ENCODE measurements at places on chromosomes 5 and 9.

- no peak for DNase-seq
These were observed 74.3 kb downstream of the EPB41L4B start for GRCh38 chr9:109246533-109246932.

DNA sequence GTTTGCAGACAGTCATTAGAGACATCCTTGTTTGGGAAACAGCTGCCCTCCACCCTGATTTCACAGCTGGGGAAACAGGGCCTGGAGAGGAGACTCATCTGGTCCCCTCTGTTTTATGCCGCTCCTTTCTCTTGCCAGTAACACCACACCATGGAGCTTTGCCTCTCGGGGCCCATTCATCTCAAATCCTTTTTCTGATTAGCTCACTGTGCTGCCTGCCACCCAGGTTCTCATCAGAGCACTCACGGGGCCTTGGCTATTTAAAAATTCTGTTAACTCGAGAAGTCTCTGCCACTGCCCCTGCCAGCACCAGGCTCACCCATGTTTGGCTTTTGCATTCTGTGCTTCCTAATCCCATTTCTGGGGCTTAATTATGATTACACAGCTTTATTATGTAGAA is 36.8 kb upstream of the C5orf58 start:
- no peak for DNase-seq

DNA sequence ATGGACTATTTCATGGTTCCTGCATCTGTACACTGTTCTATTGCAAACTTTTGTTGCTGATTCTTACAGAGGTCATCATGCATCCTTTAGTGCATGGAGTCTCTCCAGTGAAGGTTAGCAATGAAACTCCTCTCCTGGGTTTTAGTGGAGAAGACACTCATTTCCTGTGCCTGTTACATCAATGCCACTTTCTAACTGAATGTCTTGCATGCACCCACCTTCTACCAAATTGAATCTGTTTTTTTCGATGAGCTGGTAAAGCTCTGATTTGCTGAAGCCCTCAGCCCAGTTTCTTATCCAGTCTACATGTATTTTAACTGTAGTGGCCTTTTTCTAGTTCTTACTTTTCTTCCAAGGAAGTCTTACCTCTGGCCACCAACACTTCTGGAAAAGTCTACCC is 591.8 kb upstream of the ADAMTS16 start:
- DNase-seq = no peak

GRCh38 chr5:56607074-56607473 is 208.3 kb upstream of the MAP3K1 start:
- no peak for DNase-seq

- no peak for DNase-seq
These were observed 103.6 kb downstream of the GTF3C4 start for GRCh38 chr9:132773764-132774339.

DNA sequence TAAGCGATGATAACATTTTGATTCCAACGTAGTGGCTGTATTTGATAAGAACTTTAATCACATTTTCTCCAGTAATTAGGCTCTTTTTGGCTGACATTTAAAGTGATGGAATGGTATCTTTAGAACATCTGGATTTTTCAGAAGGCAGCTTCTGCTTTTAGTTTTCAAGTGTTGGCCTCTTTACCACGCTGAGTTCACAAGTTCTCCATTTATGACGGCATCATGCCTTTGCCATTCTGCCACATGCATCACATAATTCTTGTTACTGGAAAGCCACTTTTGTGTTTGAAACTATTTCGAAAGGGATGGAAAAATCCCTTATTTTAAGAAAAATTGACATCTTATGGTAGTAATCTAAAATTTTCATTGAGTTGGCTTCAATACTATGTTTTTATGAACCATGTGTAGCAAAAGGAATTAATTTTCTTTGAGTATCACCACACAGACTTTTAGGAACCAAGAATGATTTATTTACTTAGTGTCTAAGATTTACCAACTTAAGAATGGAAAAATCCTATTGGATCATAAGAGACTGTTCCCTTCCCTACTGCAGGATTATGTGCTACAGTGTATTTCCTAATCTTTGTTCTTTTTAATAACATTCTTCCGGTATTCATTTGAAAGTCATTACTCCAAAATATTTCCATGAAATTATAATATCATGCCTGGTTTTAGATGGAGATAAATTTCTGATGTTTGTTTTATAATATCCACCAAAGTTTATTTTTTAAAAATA is 344.2 kb downstream of the ADGRV1 start:
- DNase-seq = no peak

GRCh38 chr5:142794537-142794936 is 24.4 kb downstream of the ARHGAP26 start:
- no peak for DNase-seq

DNA sequence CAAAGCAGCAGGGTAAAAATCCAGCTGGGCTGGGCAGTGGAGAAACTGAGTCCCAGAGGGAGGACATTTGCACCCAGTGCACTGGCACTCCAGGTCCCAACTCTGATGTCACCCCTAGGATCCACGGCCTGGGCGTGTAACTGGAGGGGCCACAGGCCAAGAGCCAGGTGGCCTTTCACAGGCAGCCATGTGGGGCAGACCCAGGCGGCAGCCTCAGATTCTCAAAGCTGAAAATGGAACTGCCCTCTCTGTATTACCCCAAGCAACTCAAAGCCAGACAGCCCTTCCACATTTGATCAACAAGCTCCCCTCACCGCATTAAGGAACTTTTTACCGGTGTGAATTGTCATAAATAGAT is 46.7 kb downstream of the RASGEF1C start:
- no peak for DNase-seq

DNA sequence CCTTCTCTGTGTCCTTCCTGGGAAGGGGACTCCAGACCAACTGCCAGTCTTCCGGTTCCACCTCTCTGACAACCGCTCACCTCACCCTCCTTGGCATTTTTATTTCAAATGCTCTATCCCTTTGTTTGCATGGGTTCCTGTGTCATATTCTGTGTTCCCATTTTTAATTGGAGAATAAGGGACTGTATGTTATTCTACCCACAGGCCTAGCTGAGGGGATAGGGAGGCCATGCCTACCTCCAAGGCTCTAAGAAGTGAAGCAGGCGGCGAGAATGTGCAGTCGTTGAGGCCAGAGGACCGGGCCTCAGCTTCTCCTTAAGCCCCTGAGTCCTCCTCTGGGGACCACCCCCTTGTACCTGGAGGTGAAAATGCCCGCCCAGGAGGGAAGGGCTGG is 936 bp upstream of the WDR5 start:
- DNase-seq = no peak

- peak; percentile 6 for DNase-seq
These were observed 8.7 kb upstream of the SPOUT1 start for GRCh38 chr9:128838338-128838737.

DNA sequence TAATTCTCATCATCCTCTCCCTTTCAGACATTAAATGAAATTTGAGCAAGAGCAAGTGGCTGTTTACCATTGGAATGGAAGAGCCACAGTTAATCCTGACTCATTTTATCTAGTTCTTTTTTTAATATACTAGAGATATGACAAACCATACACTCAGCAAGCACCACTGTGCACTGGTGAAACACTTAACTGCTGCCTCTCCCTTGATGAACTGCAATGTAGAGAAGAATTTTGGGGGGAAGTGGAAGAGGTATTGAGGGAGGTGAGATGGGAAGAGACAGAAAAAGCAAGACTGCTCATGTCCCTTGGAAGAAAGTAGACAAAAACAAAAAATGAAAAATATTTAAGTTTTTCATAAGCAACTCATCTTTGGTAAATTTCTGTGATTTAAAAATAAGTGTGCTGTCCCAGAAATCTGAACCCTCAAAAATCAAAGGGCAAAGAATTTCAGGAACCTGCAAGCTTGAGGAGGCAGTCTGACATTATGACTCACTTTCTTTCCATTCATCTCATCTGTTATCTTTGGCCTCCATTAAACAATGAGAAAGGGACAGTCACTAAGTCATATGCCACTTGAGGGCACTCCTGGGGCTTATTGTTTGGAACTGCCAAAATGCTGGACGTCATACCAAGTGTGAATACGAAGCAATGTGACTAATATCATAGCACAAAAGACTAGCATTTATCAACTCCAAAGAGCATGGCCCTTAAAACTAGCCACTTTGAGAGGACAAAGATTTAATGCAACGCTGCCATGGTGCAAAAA is 566.8 kb upstream of the DMAC1 start:
- no peak for DNase-seq

GRCh38 chr5:115490596-115490995 is 54.0 kb downstream of the FEM1C start:
- DNase-seq = no peak

- DNase-seq = no peak
These were observed 45.1 kb upstream of the SUB1 start for GRCh38 chr5:32539981-32540845.

DNA sequence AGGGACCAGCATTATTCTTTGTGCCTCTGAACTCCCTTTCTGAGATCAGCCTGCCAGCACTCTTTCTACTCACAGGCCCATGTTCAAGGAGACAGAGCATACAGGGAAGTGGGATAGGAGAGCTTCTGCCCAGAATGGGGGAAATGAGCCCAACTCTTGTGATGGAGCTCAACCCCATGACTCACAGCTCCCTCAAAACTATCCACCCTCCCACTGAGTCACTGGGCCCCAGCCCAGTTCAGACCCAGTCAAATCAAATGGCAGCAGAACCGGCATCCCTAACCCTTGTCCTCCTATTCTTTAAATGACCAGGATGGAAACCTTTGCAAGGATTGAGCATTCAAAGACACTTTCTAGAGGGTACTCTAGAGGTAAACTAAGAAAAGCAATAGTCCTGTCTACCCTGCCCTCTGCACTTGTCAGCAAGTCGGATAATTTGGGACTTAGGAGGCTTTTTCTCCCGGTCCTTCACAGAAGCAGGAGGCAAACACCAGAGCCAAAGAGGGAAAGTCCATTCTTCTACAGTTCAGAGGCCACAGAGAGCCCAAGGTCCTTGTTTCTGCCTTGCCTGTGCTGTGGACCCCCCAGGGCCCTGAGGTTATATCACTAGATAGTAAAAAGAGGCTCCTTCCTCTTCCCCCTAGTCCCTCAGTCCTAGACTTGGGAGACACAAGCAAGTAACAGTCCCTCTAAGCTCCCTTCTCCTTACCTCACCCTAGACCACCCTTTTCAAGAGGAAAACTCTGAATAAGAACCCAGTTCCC is 3.2 kb downstream of the ATOSB start:
- DNase-seq = no peak

DNA sequence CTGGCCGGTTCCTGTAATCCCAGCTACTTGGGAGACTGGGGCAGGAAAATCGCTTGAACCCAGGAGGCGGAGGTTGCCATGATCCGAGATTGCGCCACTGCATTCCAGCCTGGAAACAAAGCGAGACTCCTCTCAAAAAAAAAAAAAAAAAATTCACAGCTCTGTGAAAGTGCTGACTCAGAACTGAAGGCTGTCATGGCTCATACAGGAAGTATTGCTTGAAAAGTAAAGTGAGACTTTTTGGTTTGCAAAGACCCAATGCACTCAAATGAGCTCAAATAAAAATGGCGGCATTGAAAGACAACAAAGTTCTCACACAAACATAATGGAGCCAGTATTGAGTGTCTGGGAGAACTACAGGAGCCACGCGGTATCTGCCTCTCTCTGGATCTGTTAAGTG is 202.1 kb downstream of the FBXL7 start:
- DNase-seq = no peak

DNA sequence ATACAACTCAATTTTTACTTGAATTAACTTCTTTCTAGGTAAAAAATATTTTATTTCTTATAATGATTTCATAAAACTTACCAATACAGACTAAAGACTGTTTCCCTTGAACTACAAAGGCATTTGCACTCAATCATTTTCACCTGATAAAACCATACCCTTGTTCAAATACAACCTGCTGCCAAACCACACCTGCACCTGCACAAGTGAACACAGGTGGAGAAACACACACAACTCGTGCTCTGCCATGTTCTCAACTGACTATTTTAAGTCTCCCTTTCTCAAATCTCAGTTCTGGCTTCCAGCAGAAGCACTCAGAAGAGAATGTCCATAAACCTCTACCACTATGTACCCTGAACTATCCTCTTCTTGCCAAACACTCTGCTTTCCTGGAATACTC is 1892.1 kb downstream of the MAT2B start:
- DNase-seq = no peak

DNA sequence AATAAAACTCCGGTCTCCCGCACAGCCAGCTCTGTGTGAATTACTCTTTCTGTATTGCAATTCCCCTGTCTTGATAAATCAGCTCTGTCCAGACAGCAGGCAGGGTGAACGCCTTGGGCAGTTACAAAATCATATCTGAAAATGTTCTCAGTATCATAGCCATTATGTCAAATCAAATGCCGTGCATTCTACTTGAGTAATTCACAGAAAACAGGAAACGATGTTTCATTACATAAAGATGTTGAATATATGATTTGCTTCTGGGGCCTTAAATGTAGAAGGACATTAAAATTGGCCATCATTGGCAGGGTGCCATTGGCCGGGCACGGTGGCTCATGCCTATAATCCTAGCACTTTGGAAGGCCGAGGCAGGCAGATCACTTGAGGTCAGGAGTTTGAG is 8.5 kb downstream of the POLR3G start:
- no peak for DNase-seq

DNA sequence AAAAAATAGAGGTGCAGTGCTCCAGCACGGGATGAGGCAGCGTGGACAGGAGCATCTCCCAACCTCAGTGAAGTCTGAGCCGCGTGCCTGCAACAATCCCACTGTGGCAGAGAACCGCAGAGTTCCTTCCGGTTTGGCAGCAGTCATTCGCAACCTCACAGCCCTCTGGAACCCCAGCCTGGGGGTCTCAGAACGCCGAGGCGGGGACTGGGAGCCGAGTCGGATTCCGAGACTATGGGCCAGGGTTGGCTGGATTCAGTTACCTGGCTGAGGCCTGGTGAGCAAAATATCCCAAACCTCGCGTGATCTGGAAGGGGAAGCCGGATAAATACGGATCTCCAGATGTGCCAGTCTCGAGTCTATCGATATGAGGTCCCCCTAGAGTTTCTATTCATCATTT is 27.0 kb downstream of the CDKN2A start:
- no peak for DNase-seq

DNA sequence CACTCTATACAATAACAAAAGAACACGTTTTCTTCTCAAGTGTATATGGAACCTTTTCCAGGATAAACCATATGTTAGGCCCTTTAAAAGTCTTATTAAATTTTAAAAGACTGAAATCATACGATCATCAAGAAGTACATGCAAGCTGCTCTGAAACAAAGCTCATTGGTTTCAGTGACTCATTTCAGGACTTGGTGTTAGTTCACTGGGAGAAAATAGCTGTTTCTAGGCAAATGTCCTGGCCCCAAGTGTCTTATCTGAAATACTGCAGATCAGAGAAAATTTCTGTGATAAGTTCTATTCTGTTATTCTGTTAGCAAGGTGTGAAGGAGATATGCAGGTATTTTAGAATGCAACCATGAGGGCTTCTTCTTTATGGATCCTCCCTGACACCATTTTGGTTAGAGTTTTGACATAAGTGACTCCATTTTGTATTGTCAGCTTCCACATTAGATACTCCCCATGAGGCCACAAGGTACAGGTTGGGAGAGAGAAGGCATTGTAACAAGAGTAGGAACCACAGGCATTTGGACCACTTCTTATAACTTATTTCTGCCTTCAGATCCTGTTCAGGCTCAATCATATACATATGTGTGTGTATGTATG is 7.5 kb upstream of the CCDC180 start:
- DNase-seq = no peak

- DNase-seq = no peak
These were observed 40.6 kb upstream of the ANKH start for GRCh38 chr5:14912206-14912605.

All from right lobe of liver (tissue), 6 donors.